M059J (cell line): ENCODE measurements at places on chromosomes 5 and 9. TPM values are rescaled to one million over a fixed set of nuclear protein-coding genes. Genes with fewer than 3 reads are reported as not detected.

GRCh38 chr5:175842506-175842905 lies 28.9 kb upstream of the CPLX2 start:
- DNase-seq, result no peak

- no peak for DNase-seq
Observed at GRCh38 chr5:89711526-89711925, 698.0 kb downstream of the CETN3 start.

The PAEP gene
- total RNA-seq, result not detected in 2 replicates

The RETREG1 gene
- total RNA-seq, result 0.42 and 2.2 TPM in 2 replicates

DNA sequence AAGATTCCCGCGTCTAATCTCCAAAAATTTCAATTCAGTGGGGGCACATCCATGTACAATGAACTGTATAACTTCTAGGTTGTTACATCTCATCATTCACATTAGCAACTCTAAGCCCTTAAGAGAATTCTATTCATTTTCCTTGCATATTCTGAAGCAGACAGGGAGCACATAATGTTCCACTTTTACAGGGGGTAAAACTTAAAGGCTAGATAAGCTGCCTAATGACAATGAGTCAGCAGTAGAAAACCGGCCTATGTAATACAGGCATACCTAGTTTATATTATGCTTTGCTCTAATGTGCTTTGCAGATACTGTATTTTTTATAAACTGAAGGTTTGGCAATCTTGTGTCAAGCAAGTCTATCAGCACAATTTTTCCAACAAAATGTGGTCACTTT lies 40.4 kb downstream of the PTAR1 start:
- no peak for DNase-seq

GRCh38 chr5:56812110-56812509 lies 3.2 kb upstream of the MAP3K1 start:
- DNase-seq, result peak; percentile 47

GRCh38 chr9:91486699-91487497 lies 63.3 kb upstream of the NFIL3 start:
- DNase-seq, result peak; percentile 66

The PNPLA7 gene
- total RNA-seq, result 0.27 TPM in 1 of 2 replicates, not detected in the other

The C5orf52 gene
- total RNA-seq, result not detected in 2 replicates

DNA sequence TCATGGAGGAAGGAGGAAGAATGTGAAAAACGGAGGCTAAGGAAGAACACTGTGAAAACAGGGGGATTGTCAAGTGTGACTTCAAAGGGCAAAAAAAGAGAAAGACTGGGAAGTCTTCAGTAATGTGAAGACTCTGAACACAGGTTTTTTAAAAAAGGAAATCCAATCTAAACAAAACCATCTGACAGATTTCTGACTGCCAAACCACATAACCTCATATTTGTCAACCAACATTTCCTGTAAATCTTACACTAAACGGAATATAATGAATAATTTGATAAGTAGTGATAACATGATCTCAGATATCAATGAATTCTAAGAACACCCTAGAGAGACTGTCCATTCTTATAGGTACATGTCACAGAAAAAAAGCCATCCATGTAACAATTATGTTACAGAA lies 124.7 kb downstream of the FBN2 start:
- DNase-seq, result no peak

The GABRA6 gene
- not detected in 2 replicates for total RNA-seq

GRCh38 chr5:178839319-178839704 lies 20.4 kb upstream of the ZNF354B start:
- DNase-seq, result peak; percentile 14

The HCN1 gene
- total RNA-seq, result not detected in 2 replicates

The FBP1 gene
- total RNA-seq, result 0.52 TPM in 1 of 2 replicates, not detected in the other

The FAT2 gene
- 0.05 and 0.17 TPM in 2 replicates for total RNA-seq

GRCh38 chr5:612498-613424 lies 621 bp downstream of the CEP72 start:
- peak; percentile 39 for DNase-seq

GRCh38 chr5:77957-78804 lies 13.8 kb upstream of the PLEKHG4B start:
- DNase-seq, result peak; percentile 70

- DNase-seq, result no peak
Observed at GRCh38 chr5:139910036-139910435, 114.4 kb downstream of the PSD2 start.

DNA sequence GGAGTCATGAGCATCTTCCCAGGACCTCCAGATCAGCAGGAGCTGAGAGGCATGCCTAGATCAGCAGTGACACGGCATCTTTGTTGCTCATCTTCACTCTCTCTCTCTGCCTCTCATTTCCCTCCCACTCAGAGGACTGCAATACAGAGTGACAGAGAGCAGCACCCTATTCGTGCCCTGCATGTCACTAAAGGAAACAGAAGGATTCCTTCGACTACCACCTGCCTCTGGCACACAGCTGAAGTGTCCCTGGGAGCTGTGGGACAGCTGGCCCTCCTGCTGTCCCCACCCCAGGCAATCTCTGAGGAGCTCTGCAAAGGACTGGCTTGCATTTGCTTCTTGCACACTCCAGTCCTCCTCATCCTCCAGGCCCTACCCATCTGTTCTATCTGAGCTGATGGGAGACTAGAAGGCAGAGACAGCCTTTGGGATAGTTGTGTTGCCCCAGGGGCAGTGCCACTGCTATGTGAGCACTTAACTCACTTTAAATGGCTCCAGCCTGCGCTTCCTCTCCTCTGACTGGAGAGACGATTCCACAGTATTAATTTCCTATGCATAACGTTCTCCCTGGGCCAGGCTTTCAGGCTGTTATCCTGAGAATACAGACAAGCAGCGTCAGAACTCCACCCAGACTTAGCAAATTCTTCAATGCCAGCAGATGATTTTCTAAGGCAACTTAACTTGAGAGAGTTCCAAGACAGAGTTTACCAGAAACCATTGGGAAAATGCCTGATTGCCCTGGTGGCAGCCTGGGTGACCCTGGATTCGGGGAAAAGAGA lies 167.6 kb upstream of the MAP1B start:
- no peak for DNase-seq

- no peak for DNase-seq
Observed at GRCh38 chr5:142319560-142320429, 5.0 kb downstream of the SPRY4 start.
